ENCODE measurements at places on chromosomes 3 and 15.

- DNase-seq: no peak
Observed at GRCh38 chr3:195445885-195446284, 3.1 kb upstream of the ACAP2 start.

- no peak for DNase-seq
Observed at GRCh38 chr15:38768970-38769369, 204.4 kb upstream of the RASGRP1 start.

- DNase-seq: no peak
Observed at GRCh38 chr15:75989875-75990274, 22.3 kb downstream of the NRG4 start.

DNA sequence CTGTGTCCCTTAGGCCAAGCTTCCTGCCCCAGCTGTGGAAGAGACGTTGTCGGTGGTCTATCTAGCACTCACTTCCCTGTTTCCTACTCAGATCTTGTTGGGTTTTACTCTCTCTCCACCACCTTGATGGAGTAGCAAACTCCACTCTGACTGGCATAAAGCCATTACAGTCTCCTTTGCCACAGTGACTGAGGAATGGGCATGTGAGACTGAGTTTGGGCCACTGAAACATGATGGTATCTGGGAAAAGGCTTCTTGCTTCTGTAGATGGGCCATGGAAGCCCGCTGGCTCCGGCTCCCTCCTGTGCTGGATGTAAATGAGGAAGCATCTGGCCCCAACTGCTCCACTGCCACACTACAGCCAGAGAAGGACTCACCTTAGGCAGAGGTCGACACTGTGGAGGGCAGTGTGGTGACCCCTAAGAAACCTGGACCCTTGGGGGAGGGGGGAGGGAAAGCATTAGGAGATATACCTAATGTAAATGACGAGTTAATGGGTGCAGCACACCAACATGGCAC, 9.4 kb upstream of the CAMK1 start:
- no peak for DNase-seq

DNA sequence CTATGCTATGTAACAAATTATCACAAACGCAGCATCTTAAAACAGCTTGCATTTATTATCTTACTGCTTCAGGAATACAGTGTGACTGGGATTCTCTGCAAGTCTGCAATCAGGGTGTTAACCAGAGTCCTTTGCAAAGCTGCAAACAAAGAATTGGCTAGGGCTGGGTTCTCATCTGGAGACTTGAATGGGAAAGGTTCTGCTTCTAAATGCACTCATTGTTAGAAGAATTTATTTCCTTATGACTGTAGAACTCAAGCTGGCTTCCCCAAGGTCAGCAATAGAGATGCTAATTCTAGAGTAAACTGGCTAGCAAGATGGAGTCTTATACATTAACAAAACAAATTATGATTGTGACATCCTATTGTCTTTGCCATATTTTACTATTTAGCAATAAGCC, 673.7 kb downstream of the DIPK2A start:
- DNase-seq: no peak

- no peak for DNase-seq
Observed at GRCh38 chr3:15198686-15199085, 7.4 kb upstream of the CAPN7 start.

DNA sequence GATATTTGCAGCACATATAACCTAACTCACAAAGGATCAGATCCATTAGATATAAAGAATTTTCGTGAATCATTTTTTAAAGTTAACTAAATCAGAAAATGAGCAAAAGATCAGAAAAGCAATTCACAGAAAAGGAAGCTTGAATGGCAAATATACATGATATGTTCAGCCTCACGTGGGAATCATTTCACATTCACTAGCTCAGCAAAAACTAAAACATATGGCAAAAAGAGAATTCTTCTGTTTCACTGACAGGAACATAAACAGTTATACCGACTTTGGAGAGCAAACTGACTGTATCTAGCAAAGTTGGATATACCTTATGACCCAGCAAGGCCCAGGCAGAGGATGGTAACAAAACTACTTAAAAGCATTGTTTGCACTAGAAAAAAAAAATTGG, 34.0 kb upstream of the NR2E3 start:
- DNase-seq: no peak

- no peak for DNase-seq
Observed at GRCh38 chr15:60462027-60462426, 16.9 kb downstream of the ICE2 start.

DNA sequence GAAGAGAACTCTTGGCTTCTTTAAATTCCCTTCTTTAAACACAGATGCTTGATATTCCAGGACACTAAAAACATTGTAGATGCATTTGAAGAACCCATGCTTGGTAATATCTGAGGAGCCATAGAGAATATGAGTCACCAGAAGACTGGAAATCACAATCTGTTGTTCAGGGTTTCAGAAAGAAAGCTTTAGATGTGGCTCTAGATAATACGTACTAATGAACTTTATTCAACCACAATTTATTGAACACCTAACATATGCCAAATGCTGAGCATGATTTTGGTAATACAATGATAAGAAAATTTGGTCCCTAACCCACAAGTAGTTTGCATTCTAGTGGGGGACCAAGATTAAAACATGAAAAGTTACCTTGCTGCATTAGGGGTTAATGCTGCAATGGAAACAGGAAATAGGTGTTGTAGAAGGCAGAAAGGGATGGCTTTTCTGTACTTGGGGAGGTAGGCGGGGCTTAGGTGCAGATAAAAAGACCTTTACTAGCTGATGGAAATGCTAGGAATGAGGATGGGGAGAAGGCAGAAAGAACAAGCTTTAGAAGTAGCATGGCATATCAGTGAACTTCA, 11.6 kb upstream of the PLD1 start:
- DNase-seq: no peak

DNA sequence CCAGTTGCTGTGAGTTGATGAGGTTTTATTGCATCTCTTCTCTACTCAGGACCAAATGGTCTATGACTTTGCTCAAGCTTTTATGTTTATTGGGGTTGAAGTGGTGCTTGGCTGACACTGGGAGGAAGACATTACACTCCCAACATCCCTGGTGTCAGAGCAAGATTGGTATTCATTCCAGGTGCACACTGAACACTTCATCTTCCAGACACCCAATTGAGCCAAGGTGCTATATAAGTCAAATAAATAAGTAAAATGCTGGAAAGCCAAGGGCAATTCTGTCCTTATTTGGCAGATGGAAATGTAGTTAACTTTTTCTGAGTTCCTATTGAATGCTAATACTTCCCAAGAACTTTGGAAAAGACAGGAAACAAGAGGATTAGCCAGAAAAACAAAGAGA, 53.2 kb upstream of the CDV3 start:
- no peak for DNase-seq

DNA sequence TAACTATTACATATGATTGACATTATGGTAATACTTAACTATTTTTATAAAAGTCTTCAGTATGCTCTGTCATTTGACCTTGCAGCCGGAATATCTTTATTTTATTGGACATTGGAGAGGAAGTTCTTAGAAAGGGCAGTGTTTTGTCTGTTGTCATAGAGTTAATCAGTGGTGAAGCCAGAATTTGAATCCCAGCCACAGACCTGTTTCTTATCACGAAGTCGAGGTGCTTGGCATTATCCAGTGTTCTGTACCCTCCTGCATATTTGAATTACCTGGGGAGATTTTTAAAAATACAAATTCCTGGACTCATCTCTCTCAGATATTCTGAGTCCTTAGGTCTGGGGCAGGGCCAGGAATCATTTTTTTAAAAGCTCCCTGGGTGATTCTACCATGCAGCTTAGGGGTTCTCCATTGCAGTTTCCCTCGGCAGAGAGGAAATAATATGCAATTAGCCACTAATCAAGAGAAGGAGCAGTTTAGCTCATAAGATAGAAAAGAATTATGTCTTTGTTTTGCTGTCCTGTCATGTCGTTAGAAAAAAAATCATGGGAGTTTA, 195.6 kb upstream of the CFAP20DC start:
- no peak for DNase-seq

- DNase-seq: no peak
Observed at GRCh38 chr15:89982315-89983055, 18.6 kb upstream of the ZNF710 start.

DNA sequence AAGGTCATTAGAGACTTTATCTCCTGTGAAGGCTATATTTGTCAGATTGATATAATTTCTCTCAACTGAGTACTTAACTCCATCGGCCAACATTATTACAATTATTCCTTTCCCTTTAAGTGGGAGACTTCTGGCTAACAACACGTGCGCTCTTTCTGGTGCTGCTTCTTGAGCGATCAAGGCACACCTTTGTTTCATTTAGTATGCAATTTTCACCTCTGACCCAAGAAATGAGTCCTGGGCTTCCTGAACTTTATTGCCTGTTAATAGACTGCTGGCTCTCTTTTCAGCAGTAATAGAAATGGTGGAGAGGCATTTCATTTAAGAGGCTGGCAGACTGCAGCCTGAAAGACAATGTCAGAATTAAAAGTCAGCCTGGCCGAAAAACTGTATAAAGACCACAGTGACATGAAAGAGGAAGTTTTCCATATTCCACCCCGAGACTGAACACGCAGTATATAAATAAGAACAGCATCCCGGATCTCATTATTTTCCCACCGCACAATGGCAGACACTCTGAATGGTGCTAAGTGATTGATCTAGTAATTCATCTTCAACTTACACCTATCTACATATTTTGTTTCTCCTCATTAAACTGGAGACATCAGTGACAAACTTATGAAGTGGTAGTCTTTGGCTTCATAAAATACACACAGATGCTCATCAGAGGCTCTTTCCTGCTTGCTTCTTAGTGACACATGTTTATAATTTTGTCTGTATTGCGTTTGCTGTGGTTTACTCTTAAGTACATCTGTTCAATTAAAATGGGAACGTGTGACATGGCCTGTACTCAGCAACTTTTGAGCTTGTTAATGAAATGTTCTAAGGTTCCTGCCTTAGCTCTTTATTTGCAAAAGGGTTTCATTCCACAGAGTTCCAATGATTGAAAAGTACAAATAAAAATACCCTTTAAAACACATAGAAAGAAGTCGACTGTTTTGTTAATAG, 299.9 kb downstream of the MECOM start:
- no peak for DNase-seq

GRCh38 chr3:111726788-111727305, 131.7 kb upstream of the ZBED2 start:
- DNase-seq: no peak

DNA sequence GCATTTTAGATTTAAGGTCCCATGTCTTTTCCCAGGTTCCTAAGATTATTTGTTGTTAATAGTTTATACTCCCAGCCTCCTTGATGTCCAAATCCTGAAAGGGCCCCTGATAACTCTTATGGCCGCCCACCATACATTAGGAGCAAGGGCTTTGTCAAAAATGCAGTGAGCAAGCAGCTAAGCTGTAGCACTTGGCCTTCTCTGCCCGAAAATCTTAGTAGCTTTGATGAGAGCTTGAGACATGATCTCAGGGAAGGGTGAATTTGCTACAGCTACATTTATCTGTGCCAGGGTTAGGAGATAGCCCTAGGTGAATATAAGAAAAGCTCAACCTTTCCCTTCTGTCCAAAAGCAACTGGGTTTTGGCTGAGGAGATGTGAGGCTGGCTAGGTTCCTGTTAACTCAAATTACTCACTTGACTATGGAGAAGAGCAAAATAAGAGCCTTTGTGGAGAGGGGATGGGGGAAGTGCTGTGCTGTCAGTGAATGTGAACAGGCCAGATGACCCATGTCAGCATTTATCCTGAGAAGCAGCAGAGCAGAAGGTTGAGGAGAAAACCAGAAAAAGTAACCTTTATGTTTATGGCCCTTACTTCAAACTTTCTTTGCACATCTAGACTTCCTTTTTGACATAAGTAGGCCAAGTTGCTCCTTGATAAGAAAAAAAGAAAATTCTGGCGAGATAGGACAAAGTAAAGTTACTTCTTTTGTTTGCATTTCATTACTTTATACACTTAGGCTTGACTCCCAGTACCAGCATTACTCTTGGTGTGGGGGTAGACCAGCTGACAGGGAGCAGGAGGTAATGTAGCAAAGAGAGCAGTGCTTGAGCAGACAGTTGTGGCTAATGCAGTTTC, 21.1 kb downstream of the MAPK6 start:
- DNase-seq: no peak

- no peak for DNase-seq
Observed at GRCh38 chr3:71446260-71446659, 137.3 kb downstream of the FOXP1 start.

DNA sequence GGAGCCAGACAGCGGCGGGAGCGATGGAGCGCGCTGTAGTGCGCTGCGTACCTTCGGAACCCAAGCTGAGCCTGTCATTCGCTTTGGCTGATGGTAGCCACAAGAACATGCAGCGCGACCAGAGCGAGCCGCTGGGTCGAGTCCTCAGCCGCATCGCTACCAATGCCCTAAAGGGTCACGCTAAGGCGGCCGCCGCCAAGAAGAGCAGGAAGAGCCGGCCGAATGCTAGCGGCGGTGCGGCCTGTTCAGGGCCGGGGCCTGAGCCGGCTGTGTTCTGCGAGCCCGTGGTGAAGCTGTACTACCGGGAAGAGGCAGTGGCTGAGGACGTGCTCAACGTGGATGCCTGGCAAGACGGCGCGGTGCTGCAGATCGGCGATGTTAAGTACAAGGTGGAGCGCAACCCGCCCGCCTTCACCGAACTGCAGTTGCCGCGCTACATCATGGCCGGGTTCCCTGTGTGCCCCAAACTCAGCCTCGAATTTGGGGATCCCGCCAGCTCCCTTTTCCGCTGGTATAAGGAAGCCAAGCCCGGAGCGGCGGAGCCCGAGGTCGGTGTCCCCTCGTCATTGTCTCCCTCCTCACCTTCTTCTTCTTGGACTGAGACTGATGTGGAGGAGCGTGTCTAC, 498 bp downstream of the PDE12 start:
- no peak for DNase-seq

GRCh38 chr15:51585986-51586385, 36.6 kb downstream of the DMXL2 start:
- DNase-seq: no peak

- no peak for DNase-seq
Observed at GRCh38 chr3:6168256-6168655, 692.7 kb upstream of the GRM7 start.

DNA sequence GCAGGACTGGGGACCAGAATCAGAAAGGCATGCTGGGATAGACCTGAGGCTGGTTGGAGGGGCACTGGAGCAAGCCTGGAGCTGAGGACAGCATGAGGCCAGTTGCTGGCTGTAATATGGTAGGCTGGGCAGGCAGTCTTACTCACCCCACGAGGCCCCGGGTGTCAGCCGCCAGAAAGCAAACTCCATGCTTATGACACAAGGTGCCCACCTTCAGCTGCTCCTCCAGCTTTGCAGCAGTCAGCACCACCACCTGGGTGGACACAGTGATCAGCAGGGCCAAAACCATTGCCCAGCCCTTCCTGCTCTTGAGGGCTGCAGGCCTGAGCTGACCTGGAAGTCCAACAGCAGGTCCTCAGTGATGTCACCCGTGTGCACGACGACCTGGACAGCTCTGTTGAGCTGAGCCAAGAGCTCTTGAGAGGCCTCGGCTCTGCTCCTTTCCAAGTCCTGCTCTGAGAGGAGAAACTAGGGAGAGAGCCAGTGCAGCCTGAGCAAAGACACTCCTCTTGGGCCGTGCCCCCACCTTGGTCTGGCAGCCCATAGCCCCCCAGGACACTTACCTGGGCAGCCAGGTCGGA, 747 bp downstream of the UBA7 start:
- DNase-seq: no peak

GRCh38 chr3:72985576-72985975, 11.0 kb upstream of the PPP4R2 start:
- DNase-seq: no peak
